Germinal center (tissue), 1 donor: ENCODE measurements at places on chromosomes 2 and 18.

DNA sequence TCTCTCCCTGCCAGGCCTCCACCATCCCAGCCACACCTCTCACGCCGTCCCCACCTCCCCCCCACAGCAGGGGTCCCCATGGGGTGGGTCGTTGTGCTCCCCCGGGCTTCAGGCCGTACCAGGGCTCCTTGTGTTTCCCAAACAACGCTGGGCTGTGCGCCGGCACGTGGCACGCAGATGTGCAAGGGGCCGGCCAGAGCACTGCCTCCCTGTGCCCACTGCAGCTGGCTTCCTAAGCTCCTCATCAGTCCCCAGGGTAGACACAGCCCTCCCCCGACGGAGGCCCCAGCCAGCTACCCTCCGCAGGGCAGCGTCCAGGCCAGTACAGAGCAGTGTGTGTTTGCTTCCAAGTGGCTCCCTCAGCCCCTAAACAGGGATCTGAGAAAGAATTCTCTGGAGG is 34.0 kb downstream of the BIN1 start:
- no peak for DNase-seq

DNA sequence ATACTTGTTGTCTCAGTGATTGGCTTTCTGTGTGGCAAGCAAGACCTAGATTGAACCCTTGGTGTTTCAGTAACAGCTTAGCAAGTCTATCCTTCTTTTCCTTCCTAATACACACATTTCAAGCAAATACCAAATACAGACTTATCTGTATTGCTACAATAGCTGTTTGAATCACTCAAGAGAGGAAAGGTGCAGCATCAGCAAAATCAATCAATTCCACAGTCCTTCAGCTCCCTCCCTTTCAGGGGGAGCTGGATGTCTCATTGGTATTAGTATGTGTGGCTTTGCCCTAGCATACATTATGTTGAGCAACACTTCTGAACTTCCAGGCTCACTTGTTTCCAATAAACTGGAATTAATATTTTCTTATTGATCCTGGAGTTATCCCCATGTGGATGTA is 323.1 kb downstream of the TMX3 start:
- no peak for DNase-seq

DNA sequence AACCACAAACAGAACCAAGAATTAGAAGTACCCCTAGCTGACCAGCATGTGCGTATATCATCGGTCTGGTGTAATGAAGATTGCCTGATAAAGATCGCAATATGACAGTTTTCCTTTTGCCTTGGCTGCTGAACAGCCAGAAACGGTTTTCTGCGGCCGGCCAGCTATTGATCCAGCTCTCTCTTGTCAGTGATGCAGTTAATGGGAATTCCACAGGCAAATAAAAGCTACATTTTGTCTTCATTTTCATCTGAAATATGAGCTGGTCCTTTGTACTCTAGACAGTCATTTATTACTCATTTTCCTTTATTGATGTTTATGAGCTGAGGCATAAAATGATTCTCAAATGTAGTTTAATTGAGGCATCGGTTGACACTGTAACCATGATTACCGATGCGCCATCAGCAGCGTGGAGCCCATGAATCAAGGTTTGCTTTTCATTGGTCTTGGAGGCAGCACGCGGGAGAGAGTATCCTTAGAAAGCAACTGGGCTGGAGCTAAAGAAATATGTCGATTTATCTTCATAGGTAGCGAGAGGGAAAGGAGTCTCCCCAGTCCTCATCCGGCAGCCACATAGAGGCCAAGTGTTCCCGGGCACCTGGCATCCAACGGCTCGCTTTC is 535.2 kb downstream of the GALR1 start:
- no peak for DNase-seq

DNA sequence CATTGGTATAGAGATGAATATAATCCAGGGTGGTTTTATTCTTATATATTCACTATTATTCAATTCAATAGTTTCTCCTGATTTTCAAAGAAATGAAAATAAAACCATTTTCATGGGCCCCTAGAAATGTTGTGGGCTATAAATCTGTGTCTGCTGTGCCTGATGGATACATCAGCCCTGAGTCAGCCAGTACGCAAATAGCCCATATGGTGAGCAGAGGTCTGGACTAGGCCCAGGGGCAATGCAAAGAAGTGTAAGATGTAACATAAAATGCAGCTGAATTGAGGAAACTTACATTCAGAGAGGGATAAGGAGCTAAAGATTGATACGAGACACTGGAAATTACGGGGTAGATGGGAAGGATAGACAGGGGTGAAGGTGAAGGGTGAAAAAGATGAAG is 122.5 kb downstream of the MAIP1 start:
- DNase-seq, result no peak

DNA sequence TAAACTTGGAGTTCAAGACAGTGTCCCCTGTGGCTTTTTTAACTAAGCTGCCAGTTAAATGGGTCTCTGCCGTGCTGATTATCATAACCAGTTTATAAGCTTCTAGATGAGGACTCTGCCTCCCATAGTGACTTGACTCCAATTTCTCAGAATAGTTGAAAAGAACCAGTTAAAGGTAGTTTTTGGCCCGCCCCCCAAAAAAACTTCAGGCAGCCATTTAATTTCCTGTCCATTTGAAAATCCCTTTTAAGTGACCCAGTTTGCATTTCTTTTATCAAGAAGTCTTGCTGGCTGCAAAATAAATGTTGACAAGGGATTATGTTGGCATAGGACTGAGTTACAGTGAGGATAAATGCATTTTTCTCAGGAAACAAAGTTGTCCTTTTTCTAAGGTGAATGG is 2.3 kb downstream of the SLC20A1 start:
- DNase-seq, result no peak

DNA sequence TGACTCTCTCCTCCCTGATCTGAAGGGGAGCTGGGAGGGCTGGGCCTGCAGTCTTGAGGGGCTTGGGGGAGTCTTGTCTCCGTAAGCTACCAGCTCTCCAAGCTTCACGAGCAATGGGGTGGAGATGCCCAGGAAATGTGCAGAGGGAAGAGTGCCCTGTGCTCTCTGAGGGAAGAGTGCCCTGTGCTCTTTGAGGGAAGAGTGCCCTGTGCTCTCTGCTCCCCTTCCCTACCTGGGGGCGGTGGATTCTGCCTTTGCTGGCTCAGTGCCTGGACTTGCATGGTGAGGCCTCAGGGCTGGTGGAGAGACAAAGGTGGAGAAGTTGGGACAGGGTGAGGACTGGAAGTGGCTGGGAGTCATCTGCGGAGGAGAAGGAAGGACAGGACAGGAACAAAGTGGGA is 72.7 kb downstream of the TWIST2 start:
- DNase-seq, result no peak

DNA sequence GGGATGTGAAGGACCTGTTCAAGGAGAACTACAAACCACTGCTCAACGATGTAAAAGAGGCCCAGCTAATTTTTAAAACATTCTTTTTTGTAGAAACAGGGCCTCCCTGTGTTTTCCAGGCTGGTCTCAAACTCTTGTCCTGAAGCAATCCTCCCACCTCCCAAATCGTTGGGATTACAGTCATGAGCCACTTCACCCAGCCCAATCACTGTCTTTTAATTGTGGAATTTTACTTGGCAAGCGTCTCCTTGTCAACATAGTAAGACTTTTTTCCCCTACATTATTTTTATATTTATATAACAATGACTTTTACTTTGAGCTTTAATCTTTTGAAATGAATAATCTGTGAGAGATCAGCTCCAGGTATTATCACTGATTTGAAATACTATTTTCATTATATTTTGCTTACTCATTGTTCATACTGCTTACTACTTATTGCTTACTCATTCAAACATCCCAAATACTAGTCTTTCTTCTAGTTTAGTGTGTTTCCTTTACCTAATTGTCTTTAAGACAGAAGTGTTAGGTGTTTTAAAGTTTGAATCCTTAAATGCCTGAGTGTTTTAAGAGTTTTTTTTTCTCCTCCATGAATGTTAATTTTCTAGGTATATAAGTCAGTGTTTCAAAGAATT is 48.9 kb downstream of the PTPN4 start:
- DNase-seq, result no peak

DNA sequence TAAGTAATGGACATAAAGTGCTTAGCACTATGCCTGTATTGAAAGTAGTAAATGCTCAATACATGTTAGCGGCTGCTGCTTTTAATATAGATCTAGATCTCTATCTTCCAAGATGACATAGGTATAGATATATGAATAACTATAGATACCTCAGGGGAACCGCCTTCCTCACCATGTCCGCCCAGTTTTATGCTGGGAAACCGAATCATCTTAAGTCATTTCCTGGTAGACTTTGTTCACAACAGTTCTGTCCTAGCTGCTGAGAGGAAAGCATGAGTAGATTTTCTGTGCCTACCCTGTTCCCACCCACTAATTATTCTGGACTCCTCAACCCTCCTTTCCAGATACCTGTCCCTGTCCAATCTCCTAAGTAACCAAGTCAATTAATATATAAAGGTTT is 21.6 kb upstream of the ITM2C start:
- no peak for DNase-seq

- DNase-seq, result no peak
Measured at GRCh38 chr2:188788621-188789020, 185.6 kb upstream of the COL3A1 start.

GRCh38 chr2:44618251-44619023 is 256.7 kb downstream of the CAMKMT start:
- DNase-seq, result no peak

GRCh38 chr2:51812138-51812866 is 780.4 kb upstream of the NRXN1 start:
- DNase-seq, result no peak

DNA sequence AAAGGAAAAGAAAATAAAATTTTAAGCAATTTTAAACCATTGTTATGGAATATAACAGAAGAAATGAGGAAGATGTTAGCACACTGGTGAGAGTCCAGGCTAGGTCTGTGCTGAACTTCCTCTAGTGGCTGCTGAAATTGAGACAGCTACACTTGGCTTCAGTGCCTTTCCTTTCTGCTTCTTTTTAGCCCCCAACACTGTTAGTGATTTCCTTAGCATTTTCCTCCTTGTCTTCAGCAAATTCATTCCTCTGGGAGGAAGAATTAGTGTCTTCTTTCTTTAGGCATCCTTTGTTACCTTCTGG is 47.6 kb downstream of the ITGAV start:
- DNase-seq, result no peak

- DNase-seq, result peak; percentile 44
Measured at GRCh38 chr18:55321265-55322177, 266.5 kb downstream of the TCF4 start.

DNA sequence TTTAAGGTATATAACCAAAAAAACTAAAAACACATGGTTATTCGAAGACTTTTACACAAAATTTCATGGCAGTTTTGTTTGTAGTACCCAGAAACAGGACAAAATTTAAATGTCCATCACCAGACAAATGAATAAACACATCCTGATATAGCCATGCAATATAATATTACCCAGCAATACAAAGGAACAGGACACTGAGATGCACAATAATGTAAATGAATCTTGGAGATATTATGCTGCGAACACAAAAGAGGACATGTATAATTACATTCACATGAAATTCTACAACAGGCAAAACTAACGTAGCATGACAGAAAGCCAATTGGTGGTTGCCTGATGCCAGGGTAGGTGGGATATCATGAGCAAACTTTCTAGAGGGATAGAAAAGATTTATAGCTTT is 92.4 kb upstream of the OTX1 start:
- no peak for DNase-seq

- no peak for DNase-seq
Measured at GRCh38 chr2:112343827-112344585, 68.6 kb downstream of the ZC3H6 start.

GRCh38 chr2:172196768-172197431 is 94.2 kb upstream of the DLX2 start:
- no peak for DNase-seq

GRCh38 chr2:120745420-120746111 is 9.9 kb downstream of the GLI2 start:
- no peak for DNase-seq

DNA sequence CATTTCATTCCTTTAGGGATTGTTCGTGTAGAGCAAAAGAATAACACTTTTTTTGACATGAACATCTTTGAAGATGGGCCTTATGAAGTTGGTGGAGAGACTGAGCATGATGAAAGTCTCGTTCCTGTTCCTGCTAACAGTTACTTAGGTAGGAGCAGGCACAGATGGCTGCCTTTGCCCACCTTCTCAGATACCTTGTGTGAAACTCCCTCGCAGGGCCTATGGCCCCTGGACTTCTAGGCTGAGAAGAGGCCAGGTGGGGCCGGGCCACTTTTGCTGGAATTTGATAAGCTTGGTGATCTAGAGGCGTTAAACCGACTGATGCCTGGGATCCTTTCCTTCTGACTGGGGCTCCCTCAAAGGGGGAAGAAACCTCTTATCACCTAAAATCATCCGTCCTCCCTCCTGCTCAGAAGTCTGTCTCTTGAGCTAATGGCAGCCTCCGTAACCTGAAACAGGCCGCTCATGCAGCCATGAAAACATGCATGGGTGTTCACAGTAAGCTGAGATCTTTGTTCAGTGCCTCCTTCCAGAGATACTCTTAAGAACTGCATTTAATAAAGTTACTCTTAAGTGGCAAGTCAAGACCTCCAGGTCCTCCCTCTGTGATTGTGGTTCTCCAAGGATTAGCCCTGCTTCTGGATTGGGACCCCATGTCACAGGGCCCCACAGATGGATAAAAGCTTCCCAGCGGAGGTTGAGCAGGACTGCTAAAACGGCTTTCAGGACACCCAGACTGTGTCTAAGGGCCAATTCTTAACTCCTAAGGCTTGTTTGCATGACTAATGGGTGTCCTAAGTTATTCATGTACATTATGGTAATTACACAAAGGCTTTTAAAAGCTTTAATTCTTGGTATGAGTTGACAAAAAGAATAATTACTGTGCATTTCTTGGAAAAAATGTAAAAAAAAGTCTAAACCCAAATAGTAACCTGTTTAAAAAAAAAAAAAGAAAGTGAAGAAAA is 43.9 kb downstream of the ITGA6 start:
- DNase-seq, result no peak

DNA sequence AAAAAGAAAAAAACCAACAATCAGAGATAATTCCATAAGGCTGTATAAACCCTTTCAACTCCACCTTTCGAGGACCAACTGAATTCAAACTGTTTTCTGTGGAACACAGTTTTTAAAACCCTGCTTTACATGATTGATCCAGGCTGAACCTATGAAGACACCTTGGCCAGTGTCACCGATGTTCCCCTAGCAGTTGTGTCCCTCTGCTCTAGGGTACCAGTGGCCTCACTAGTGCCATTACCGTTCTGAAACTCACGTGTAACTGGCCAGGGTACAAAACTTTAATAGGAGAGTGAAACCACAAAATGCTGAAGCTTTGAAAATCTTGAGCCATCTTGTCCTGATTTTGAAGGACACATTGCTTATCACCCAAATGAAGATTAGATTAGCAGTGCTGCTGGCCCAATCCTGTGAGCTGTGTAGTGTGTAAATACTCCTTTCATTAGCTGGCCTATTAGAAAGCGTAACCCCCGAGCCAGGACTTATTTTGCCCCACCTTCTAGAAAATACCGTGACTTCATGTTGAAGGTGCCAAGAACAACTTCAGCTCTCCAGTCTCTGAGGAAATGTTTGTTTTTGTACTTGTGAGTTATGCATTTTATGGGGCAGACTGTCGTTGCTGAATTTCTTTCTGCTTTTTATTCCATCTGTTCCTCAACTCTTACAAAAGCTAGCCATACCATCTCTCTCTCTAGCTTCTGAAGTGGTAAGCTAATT is 147.8 kb upstream of the MAP3K20 start:
- DNase-seq, result no peak

- DNase-seq, result no peak
Measured at GRCh38 chr2:216695401-216695821, at the start of gene IGFBP5. Gene IGFBP5 (minus strand): TSS chr2:216695549. CDS start chr2:216694775, 774 bp downstream.

- no peak for DNase-seq
Measured at GRCh38 chr2:239943991-239944631, 81.0 kb downstream of the NDUFA10 start.
